Activated CD4-positive, alpha-beta T cell treated with anti-CD3 and anti-CD28 coated beads for 36 hours (primary cell): ENCODE measurements at places on chromosomes 13 and 19. TPM values are rescaled to one million over a fixed set of nuclear protein-coding genes. Genes with fewer than 3 reads are reported as not detected.

GRCh38 chr13:39787086-39787487 is 131.6 kb downstream of the COG6 start:
- DNase-seq = peak; percentile 23

- DNase-seq = peak; percentile 72
Measured at GRCh38 chr19:5953680-5954213, 24.2 kb downstream of the RANBP3 start.

Gene PEG3
- total RNA-seq = not detected

- no peak for DNase-seq
Measured at GRCh38 chr19:8210421-8211101, 1.4 kb downstream of the CERS4 start.

GRCh38 chr13:109699628-109700071 is 86.7 kb downstream of the IRS2 start:
- DNase-seq = no peak

- DNase-seq = no peak
Measured at GRCh38 chr13:34351134-34351533, 533.2 kb downstream of the RFC3 start.

Gene IGFL4
- total RNA-seq = not detected

DNA sequence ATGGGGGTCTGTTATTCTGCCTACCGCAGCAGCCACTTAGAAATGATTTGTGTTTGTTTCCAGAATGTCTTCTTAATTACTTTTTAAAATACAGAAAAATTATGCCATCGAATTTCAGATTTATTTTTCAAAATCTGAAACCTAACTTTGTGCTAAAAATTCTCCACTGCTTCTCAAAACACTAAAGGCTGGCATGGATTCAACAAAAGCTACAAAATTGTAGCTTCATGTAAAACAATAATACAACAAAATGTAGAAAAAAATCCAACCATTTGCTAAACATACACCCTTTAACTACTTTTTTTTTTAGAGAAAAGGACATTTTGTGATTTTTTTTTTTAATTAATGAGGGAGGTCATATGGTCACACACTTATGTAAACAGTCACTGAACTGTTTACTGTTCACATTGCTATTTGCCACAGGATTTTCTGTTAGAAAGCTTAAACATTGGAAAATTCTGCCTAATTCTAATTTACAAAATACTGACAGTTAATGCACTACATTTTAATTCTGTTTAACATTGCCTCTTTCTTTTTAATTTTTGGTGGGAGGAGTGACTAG is 606.6 kb downstream of the DCT start:
- DNase-seq = no peak

DNA sequence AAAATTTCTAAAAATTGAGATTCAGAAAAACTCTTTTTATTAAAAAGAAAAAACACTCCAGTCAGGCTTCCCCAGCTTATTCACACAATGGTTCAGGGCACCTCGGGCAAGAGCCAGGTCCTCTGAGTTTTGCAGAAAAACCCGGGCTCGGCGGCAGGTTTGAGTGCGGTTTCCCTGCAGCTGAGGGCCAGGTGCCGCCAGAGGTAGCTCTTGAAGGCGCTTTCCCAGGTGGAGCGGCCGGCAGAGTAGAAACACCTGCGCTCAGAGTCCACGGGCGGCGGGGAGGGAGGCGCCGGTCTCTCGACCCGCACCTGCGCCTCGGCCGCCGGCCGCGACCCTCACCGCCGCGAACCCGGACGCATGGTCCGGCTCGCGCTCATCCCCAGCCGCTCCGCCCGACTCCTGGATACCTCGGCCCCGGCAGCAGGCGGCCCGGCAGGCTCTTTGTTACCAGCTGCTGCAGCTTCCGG is 444 bp downstream of the PROSER1 start:
- no peak for DNase-seq

DNA sequence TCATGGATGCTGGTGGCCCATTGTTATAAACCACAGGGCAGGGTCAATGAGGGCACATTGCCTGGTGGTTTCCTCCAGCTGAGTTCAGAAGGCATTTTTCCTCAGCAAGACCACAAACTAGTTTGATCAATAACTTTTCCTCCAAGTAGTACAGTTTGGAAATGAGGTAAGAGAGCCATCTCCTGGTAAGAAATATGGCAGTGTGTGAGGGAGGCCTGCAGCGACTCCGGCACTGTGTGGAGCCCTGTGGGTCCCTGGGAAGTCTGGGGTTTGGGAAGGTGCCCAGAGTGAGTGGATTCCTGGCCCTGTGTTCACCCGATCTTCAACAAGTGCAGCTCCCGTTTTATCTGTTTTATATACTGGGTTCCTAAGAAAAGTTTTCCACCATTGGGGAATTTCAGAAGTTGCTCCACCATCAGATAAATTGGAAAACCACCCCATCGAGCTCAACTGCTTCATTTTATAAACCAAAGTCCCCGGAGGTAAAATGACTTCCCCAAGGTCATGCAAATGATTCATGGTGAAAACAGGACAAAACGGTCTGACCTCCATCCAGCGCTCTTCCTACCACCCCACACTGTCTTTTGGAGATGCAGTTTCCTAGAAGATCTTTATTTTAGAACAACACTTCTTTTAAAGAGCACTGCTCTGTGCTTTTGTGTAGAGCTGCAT is 148.4 kb downstream of the KATNAL1 start:
- peak; percentile 44 for DNase-seq

- no peak for DNase-seq
Measured at GRCh38 chr13:89486065-89486464, 1814.9 kb downstream of the SLITRK5 start.

Gene SF3A2
- 192 TPM for total RNA-seq

GRCh38 chr13:91574766-91575165 is 176.3 kb downstream of the GPC5 start:
- DNase-seq = no peak

GRCh38 chr13:27036236-27036981 is 135.2 kb downstream of the USP12 start:
- no peak for DNase-seq

GRCh38 chr19:48685583-48685982 is 10.2 kb upstream of the FUT2 start:
- DNase-seq = no peak

GRCh38 chr19:33064792-33065550 is at the start of gene RHPN2:
Gene RHPN2, minus strand, starts transcription at chr19:33064888. Its CDS starts 36 bp downstream, at chr19:33064852.
- peak; percentile 82 for DNase-seq

Gene RELB
- total RNA-seq = 43.8 TPM

Gene ZNF570
- 4.5 TPM for total RNA-seq

Gene FUT1
- 0.23 TPM for total RNA-seq

DNA sequence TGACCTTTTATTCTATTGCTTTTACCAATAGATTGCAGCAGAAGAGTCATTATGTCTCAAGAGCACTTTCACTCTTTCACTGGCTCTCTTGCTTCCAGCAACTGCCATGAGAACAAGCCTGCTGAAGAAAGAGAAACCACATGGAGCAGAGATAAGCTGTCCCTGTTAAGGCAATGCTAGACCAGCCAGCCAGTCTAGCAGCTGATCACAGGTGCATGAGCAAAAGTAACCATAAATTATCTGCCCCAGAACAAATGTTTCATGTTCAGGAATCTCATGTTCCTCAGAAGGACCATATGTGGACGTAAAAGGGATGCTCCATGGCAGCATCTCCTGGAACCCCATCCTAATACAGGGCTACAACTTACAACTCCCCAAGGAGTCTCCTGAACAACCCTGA is 20.4 kb upstream of the DCLK1 start:
- no peak for DNase-seq

GRCh38 chr19:2345794-2346663 is 14.0 kb upstream of the TMPRSS9 start:
- no peak for DNase-seq

- DNase-seq = no peak
Measured at GRCh38 chr13:51380269-51380668, 40.8 kb downstream of the SERPINE3 start.

DNA sequence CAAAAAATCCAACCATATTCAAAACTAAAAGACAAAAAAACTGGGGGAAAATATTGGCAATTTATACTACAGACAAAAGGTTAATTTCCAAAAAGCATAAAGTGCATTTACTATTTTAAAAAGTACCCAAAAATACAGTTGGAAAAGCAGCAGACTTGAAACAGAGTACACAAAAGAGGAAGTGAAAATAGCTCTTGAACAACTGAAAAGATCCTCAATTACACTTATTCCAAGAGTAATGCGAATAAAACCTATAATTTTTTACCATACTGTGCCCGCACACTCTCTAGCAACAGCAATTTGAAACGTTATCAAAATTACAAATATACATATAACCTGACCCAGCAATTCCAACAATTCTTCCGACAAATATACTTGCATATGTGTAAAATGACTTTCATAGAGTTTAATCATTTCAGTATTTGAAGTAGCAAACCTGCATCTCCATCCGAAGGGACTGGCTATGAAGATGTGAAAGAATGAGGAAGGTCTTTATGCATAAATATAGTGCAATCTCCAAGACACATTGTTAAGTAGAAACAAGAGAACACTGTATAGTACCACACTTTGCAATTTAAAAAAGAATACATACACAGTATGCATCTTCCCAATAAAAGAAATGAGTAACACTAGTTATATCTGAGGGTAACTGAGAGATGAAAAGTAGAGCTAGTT is 25.4 kb downstream of the ALG5 start:
- no peak for DNase-seq

DNA sequence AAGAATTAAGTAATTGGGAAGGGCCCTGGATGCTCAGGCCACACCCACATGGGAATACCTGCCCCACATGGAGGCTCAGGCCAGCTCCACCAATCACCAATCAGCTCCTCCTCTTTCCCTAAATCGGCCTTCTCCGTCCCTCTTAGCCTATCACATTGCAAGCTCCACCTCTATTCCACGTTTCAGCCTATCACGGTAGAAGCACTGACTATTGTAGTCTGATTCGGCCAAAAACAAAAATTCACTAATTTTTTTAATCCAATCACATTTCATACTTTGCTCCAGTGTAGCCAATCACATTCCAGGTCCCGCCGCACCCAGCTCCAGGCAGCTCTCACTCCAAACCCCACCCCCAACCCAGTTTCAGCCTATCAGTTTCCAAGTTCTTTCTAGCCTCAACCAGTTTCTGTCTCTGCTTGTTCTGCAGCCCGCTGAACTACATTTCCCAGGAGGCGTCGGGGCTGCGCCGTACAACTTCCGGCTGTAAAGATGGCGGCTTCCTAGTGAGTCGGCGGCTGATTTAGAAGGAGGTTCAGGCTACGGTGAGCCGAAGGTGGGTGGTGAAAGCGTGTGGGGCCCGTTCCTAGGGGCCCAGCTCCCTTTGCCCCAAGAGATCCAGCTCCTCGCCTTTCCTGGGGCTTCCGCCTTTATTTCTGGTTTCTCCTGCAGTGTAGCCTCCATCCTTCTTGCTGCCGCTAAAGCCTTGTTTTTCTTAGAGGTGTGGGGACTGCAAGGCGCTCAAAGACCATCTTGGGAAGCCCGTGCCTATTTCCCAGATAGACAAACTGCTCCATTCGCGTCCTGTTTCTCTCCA is at the start of gene BABAM1:
BABAM1 (plus strand) TSS at position 469 of the 814 bp plus-strand sequence. CDS start 1,364 bp downstream, outside the sequence.
- DNase-seq = peak; percentile 98

Gene BCKDHA
- total RNA-seq = 25.4 TPM

GRCh38 chr13:98108341-98108740 is 34.6 kb upstream of the FARP1 start:
- no peak for DNase-seq

Gene FFAR2
- not detected for total RNA-seq

GRCh38 chr13:73169971-73170370 is 111.2 kb downstream of the KLF5 start:
- no peak for DNase-seq

Gene SPC24
- total RNA-seq = 59.6 TPM

- DNase-seq = peak; percentile 74
Measured at GRCh38 chr19:13597640-13598039, 91.4 kb upstream of the CACNA1A start.

Gene SLC15A1
- not detected for total RNA-seq

DNA sequence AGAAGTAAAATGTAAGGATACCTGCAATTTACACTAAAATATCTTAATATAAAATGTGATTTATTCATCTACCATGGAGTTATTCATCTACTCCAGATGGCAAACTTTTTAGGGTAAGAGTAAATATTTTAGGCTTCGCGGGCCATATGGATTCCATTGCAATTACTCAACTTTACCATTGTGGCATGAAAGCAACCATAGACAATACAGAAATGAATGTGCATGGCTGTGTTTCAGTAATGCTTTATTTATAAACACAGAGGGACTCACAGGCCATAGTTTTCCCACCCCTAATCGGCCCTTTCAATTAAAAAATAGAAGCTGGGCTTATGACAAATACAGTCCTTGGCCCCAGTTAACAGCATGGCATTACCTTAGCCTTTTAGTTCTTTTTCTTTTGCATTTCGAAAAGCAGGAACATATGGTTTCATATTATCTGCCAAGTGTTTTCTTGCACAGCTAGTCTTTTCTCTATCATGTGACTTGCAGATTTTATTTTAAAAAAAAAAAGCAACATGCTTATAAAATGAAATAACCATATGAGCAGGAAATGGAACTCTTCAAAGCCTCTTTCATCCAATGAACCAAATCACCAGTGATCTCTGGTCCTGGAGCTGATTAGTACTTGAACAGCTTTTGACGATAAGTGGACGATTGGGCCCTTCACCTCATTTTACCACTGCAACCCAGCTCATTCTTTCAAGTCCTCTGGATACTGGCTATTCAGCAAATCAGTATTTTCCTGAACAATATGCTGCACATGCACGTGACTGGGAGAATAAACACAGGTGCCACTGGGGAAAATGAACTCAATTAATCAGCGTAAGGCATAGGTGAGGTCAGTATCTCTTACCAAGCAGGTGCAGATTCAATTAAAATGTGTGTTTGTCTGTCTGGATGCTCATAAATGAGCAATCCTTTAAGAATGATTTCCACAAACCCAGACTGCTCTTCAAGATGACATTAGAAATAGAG is 63.9 kb downstream of the LHFPL6 start:
- DNase-seq = no peak

Gene ZSCAN4
- not detected for total RNA-seq

DNA sequence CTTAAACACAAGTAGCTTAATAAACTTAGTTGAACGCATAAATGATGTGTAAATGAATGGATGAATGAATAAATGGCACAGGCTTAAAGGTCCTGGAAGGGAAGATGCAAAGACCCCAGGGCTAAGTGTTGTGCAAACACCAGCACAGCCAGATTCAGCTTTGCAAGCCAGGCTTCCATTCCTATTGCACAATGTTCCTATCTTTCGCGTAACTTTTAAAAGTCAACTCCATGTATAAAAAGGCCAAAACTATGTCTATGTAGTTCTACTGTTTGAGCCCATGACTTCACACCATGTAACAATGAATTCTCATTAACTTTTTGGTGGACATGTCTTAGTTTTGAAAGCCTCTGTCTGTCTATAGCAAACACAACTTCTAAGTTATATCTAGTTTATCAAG is 226.0 kb downstream of the NALCN start:
- DNase-seq = no peak
